Nephron progenitor cell (in vitro differentiated cells): ENCODE measurements at places on chromosomes 5 and 9.

DNA sequence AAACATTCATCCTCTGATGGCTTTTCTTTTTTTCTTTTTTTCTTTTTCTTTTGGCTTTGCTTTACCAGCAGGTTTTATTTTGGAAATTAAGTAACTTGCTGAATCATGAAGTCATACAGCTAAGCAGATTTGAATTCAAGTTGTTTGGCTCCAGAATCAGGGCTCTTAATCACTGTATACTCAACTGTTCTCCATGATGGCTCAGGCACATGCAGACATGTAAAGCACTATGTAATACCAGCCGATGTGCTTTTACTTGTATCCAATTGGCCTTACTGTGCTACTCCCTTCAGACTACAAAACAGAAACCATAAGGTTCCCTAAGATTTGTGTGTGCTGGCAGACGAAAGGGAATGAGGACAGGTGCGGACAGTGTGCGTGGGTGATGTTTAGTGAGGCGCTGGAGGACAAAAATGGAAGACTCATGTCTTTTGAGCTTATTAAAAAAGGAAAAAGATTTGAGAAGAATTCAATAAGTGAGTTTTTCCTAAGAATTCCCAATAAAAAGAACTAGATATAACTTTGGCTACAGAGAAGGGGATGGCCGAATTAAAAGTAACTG, 44.7 kb upstream of the OTP start:
- DNase-seq = no peak

GRCh38 chr5:123208668-123209501, 119.8 kb downstream of the PRDM6 start:
- no peak for DNase-seq

DNA sequence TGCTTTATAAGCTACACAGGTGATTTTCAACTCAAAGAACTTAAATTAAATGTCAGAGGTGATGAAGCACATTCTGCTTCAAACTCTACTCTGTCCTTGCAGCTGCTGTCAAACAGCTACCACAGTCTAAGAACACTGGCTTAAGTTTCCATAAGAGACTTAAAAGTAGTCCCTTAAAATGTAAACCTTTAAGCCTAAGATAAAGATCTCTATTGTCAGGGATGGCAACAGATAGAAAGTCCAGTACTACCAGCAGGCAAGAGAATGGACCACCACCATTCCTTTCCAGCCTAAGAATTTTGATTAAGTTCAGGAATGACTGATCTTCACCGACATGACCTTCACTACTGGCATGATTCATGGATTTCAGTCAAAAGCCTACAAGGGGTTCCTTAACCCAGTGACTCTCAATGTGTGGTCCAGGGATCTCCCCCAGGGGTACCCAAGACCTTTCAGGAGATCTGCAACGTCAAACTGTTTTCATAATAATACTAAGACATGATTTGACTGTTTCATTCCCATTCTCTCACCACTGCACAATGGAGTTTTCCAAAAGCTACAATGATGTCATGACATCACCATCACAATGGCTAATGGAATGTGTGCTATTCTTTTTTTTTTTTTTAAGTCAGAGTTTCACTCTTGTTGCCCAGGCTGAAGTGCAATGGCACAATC, 41.1 kb upstream of the PLPP6 start:
- DNase-seq = no peak

- DNase-seq = no peak
Measured at GRCh38 chr9:126661521-126662251, 48.0 kb downstream of the LMX1B start.

DNA sequence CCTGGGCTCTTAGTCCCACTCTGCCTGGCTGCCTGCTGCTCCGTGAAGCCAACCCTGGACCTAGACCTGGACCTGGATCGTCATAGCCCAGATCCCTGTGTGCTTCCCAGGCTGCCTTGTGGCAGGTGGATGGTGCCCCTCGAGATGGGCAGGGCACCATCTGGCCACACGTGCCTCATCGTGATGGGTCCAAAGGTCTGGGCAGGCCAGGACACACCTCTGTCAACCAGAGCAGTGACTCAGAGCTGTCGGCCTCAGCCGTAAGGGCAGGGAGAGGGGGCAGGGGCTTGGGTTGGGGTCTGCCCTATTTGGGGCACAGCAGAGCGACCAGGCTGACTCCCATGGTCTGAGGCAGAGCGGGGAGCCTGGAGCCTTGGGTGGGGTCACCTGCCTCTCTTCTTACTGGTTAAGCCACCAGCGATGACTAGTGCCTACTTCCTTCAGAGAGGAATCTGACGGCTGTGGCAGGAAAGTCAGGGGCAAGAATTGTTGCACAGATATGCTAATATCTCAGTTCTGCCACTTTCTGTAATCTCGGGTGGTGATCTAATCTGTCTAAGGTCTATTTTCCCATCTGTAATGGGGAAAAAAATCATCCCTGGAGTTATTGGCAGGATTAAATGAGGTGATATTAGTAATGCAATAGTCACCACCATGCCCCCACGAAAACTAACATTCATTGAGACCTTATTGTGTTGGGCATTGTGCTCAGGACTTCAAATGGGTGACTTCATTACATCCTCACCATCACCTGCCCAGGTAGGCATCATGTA, 3.2 kb upstream of the CDHR2 start:
- no peak for DNase-seq

GRCh38 chr5:169218861-169219260, 82.1 kb downstream of the SLIT3 start:
- no peak for DNase-seq

DNA sequence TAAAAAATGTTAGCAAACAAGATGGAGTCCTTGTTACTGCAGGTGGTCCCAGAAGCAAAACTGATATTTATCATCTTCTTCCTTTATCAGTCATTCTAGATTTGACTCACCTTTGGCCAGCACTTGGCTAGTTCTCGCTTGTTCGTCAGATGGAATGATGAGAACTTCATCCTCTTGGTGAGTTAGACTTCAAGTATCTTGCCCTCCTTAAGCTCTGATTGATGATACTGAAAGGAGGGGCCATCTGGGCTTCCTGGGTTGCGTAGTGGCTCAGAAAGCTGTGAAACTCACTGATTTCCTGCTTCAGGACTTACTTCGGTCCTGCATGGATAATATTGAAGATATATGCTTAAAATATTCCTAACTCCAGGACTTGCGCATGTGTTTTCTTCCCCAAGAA, 1248.2 kb upstream of the CDH9 start:
- no peak for DNase-seq
